ENCODE measurements at places on chromosomes 4 and X.

- H3K4me3 ChIP-seq, result no peak overlapping the region
- DNase-seq, result no peak
- no peaks in the 10 kb centered on the region for H3K27me3 ChIP-seq
- peaks cover 5% of the 10 kb centered on the region for H3K4me1 ChIP-seq
Observed at GRCh38 chr4:170022211-170022610, 4.0 kb downstream of the MFAP3L start.

DNA sequence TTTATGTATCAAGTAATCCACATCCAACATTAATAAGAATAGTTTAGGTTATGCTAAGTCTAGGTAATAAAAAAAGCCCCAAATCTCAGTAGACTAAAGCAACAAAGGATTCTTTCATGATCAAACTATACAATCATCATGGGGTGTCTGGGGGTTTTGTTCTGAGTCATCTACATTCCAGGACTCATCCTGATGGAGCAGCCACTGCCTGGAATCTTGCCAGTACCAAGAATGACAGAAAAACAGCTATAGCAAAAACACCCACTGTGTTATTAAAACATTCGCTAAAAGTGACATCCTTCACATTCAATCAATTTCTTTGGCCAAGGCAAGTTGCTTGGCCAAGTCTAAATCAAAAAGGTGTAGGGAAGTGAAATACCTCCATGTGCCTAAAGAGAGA, 3.9 kb upstream of the ARHGEF38 start:
- no peaks in the 10 kb centered on the region for H3K27me3 ChIP-seq
- no peaks in the 10 kb centered on the region for H3K4me1 ChIP-seq
- no peaks in the 10 kb centered on the region for H3K36me3 ChIP-seq
- H3K4me3 ChIP-seq, result no peak overlapping the region
- DNase-seq, result no peak

DNA sequence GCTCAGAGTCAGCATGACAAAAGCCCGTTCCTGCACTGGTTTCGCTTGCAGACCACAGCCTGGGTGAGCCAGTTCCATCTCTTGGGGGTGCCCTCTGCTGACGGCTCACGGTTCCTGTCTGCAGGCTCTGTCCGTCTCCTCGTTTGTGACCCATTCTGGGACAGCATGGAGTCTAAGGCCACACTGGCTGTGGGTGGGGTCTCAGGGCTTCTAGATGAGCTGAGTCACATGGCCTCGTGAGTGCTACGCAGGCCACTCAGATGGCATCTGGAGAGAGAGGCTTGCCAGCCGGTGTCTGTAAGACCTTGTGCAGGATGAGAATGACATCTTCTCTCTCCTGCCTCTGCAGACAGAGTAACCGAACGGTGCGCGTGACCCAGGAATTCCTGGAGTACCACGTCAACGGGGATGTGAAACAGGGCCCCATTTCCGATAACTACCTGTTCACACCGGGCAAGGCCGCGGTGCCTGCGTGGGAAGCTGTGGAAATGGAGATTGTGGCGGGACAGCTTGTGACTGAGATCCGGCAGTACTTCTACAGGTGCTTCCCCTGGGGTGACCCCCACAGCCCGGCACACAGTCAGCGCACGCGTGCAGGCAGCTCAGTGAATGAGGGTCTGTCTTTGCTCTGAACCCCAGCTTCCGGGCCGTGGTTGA, 31.6 kb upstream of the MRFAP1 start:
- no peak overlapping the region for H3K4me3 ChIP-seq
- H3K27me3 ChIP-seq, result no peaks in the 10 kb centered on the region
- H3K4me1 ChIP-seq, result no peaks in the 10 kb centered on the region
- H3K36me3 ChIP-seq, result peaks cover 97% of the 10 kb centered on the region
- no peak overlapping the region for H3K27ac ChIP-seq

DNA sequence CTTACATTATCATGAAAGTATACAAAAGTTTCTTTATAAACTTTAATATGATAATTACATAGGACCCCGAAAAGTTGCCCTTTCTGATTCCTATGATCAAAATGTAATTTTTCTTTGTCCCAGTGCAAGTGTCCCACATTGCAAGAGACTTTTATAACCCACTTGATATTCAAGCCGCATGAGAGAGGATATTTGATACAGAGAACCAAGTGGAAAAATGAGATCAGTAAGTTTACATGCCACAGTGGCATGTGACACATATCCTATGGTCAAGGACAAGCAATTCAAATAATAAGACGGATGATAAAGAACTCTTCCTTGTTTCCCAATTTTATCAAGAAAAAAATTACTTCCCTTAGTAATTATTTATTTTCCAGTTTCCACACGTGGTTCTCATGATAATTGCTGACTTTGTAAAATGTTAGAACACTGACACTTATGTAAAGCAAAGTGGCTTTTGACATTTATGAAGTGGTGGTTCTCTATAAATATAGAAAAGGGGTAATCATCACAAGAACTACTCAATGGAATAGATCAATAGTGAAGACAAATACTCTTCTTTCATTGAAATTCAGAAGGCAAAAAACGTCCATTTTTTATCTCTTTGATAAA, 273.7 kb upstream of the NOCT start:
- H3K36me3 ChIP-seq, result no peaks in the 10 kb centered on the region
- H3K27ac ChIP-seq, result no peak overlapping the region
- no peaks in the 10 kb centered on the region for H3K27me3 ChIP-seq
- no peak overlapping the region for H3K4me3 ChIP-seq
- no peaks in the 10 kb centered on the region for H3K4me1 ChIP-seq

DNA sequence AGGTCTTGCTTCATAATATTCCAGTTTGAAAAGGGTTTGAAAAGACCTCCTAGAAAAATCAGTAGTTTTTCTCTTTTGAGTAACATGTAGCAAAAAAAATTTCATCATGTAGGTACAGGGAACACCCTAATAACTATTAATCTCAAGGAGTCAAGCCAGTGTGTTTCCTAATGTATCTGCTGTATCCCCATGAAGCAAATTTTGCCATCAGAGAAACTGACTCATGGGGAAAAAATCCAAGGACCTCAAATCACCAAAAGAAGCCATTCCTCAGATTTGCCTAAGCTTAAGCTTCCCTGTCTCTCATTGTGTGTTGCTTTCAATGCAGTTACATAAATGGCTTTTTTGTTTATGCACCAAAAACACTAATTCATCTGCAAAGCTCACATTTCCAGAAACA, 29.7 kb downstream of the F9 start:
- no peaks in the 10 kb centered on the region for H3K36me3 ChIP-seq
- H3K4me3 ChIP-seq, result no peak overlapping the region
- DNase-seq, result no peak
- H3K27me3 ChIP-seq, result no peaks in the 10 kb centered on the region
- H3K4me1 ChIP-seq, result no peaks in the 10 kb centered on the region
- H3K27ac ChIP-seq, result no peak overlapping the region

- no peaks in the 10 kb centered on the region for H3K4me1 ChIP-seq
- no peak overlapping the region for H3K27ac ChIP-seq
Observed at GRCh38 chr4:107366900-107367299, 330.8 kb upstream of the DKK2 start.

GRCh38 chrX:25640276-25640675, 497.9 kb upstream of the MAGEB18 start:
- H3K4me1 ChIP-seq, result no peaks in the 10 kb centered on the region
- H3K27ac ChIP-seq, result no peak overlapping the region
- H3K36me3 ChIP-seq, result no peaks in the 10 kb centered on the region
- no peak overlapping the region for H3K4me3 ChIP-seq
- DNase-seq, result no peak

- no peak for DNase-seq
- no peak overlapping the region for H3K4me3 ChIP-seq
- H3K27me3 ChIP-seq, result no peaks in the 10 kb centered on the region
Observed at GRCh38 chr4:187016101-187016500, 292.4 kb upstream of the FAT1 start.

DNA sequence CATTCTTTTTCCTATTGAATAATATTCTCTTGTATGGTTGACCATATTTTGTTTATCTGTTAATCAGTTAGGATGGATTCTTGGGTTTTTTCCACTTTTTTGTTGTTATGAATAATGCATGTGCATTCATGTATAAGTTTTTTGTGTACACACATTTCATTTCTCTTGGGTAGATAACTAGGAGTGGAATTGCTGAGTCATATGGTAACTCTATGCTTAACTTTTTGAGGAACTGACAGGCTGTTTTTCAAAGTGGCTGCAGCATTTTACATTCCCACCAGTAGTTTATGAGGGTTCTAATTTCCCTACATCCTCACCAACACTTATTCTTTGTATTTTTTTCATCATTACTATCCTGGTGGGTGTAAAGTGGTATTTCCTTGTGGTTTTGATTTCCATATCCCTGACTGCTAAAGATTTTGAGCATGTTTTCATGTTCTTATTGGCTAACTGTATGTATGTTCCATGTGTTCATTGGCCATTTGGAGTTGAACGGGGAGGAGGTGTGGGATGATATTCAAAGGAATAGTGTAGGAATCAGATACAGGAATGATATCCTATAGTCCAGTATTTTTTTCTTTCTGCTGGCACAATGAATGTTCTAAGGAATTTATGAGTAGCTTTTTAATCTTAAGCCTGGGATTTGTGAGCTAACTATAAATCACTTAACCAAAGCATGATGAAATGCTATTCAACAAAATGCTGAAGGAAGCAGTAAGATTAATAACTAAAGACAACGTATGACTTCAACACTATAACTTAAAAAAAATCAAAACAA, 114.3 kb downstream of the AMELX start:
- no peak for DNase-seq
- H3K4me3 ChIP-seq, result no peak overlapping the region
- no peaks in the 10 kb centered on the region for H3K27me3 ChIP-seq
- no peaks in the 10 kb centered on the region for H3K36me3 ChIP-seq

DNA sequence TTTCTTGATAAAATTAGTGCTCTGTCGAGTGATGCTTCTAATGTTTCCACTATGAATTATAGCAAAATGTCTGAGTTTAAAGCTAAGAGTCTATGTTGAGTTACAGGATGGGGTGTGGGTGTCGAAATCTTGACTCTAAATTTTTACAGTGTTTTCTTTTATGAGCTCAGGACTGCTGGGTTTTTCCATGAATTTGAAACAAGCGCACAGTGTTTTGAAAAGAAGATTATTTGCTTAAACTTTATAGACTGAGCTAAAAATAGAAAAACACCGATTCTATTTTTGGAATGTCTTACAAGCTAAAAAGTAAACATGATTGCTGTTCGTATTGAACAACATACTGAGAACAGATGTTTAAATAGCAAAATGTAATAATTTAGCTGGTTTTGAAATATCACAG, 7.5 kb downstream of the PTTG2 start:
- no peak for DNase-seq
- H3K36me3 ChIP-seq, result no peaks in the 10 kb centered on the region
- no peak overlapping the region for H3K27ac ChIP-seq

- no peaks in the 10 kb centered on the region for H3K4me1 ChIP-seq
- no peak overlapping the region for H3K4me3 ChIP-seq
- DNase-seq, result no peak
- no peaks in the 10 kb centered on the region for H3K27me3 ChIP-seq
- H3K27ac ChIP-seq, result peak overlapping the region; percentile 57
Observed at GRCh38 chr4:184267206-184267608, 49.5 kb upstream of the ENPP6 start.

- peaks cover 12% of the 10 kb centered on the region for H3K4me1 ChIP-seq
- no peak overlapping the region for H3K27ac ChIP-seq
- no peak overlapping the region for H3K4me3 ChIP-seq
- DNase-seq, result no peak
- H3K36me3 ChIP-seq, result no peaks in the 10 kb centered on the region
Observed at GRCh38 chrX:24241822-24242648, 71.8 kb downstream of the SUPT20HL2 start.

GRCh38 chr4:62656006-62656405, 1455.9 kb downstream of the ADGRL3 start:
- H3K4me3 ChIP-seq, result no peak overlapping the region
- DNase-seq, result no peak
- H3K36me3 ChIP-seq, result no peaks in the 10 kb centered on the region

DNA sequence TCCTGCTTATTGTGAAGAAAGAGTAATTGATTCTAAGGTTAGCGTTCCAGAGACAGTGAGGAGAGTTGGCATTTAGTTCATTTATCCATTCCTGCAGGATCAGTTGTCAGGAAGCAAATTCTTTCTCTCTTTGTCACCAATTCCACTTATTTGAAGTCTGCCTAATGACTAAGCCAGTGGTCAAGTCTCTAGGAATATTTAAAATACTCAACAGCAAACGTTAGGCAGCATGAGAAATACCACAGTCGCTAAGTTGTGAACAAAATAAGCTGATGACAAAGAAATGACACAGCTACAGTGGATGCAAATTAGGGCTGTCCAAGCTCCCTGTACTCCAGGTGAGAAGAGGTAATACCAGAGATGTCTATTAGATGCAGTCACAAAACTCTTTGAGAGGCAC, 6.6 kb upstream of the MAGEB17 start:
- no peaks in the 10 kb centered on the region for H3K4me1 ChIP-seq
- no peak overlapping the region for H3K27ac ChIP-seq
- H3K36me3 ChIP-seq, result no peaks in the 10 kb centered on the region
- no peak for DNase-seq
- no peaks in the 10 kb centered on the region for H3K27me3 ChIP-seq

GRCh38 chr4:74962584-74962983, 29.7 kb downstream of the PARM1 start:
- H3K4me1 ChIP-seq, result peaks cover 13% of the 10 kb centered on the region
- DNase-seq, result no peak
- no peaks in the 10 kb centered on the region for H3K27me3 ChIP-seq
- H3K36me3 ChIP-seq, result no peaks in the 10 kb centered on the region
- no peak overlapping the region for H3K27ac ChIP-seq
- H3K4me3 ChIP-seq, result no peak overlapping the region

DNA sequence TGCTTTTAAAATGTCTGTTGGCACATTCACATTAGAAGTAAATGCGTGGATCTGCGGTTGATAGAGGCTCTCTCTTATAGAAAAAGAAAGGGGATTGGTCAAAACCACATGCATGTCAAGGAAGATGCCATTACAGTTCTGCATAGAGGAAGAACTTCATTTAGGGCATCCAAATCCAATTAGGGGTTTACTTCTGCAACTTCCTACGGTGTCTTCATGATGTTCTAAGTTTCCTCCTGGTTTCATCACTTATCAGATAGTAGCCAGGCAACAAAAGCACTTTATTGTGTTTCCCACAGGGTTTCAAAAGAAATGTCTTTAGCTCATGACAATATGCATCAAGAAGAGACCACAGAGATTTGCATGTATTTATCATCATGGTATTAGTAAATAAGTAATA, 136.0 kb upstream of the HPGD start:
- H3K27me3 ChIP-seq, result no peaks in the 10 kb centered on the region
- no peaks in the 10 kb centered on the region for H3K36me3 ChIP-seq
- H3K4me1 ChIP-seq, result no peaks in the 10 kb centered on the region
- no peak overlapping the region for H3K27ac ChIP-seq
- DNase-seq, result no peak

All from esophagus squamous epithelium (tissue), 5 donors.